Stimulated activated CD8-positive, alpha-beta memory T cell treated with anti-CD3 and anti-CD28 coated beads, Interleukin-4, amount 100 ng/mL, for 4 hours (primary cell): ENCODE measurements at places on chromosomes 5 and 9.

GRCh38 chr5:74367241-74367733, 273.2 kb downstream of the ENC1 start:
- no peak for DNase-seq

GRCh38 chr9:95197692-95198271, 119.7 kb downstream of the FANCC start:
- no peak for DNase-seq

DNA sequence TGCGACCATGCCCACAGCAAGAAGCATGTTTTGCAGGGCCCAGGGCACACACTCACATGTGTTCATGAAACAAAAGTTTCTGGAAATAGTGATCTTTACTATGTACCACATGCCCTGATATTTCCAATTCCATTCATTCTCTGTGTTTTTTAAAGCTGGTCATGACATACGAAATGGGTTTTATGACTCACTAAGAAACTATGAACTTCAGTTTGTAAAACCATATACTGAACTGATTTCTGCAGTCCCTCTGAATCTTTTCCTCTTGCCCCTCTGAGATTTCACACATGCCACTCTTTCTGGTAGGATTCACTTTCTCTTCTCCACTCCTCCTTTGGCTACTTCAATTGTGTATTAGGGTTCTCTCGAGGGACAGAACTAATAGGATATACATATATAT, 416.1 kb upstream of the TRPC7 start:
- no peak for DNase-seq

DNA sequence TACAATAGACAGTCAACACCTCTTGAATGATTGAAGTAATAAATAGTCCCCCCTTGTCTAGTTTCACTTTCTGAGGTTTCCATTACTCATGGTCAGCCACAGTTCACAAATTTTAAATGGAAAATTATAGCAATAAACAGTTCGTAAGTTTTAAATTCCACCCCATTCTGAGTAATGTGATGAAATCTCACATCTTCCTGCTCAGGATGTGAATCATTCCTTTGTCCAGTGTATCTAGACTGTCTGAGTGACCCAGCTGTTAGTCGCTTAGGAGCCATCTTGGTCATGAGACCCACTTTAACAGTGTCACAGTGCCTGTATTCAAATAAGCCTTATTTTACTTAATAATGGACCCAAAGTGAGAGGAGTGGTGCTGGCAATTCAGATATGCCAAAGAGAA, 311.6 kb upstream of the PRR16 start:
- DNase-seq: no peak

DNA sequence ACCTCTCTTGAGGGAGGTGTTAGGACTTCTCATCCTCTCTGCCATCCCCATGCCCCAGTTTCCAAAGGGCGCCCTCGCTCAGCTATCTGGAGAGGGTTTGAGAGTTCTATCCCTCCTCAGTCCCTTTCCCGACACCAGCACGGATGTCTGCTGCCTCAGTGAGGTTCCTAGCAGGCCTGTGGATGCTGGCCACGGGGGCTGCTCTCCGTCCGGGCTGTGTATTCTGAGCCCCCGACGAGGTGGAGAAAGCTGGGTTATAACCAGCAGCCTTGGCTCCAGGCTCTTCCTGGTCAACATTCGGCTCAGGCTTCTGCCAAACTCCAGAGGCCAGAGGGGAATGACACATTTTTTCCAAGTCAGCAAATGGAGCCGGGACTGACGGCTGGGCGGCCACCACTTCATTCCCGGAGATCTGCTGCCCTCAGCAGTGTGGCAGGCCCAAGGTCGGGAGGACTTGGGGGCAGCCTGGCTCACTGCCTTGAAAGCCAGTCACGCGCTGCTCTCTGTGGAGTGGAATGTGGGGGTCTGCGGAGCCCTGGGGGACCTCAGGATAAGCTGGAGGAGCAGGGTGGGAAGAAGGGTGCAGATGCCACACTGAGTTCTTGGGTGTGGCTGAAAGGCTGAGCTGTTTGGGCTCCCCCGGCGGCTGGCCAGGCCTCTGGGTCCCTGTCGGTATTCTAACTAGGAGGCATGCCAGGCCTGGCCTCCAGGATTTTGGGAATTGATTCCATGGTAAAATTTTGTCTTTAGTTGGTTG, 27.4 kb downstream of the PTPA start:
- DNase-seq: no peak

DNA sequence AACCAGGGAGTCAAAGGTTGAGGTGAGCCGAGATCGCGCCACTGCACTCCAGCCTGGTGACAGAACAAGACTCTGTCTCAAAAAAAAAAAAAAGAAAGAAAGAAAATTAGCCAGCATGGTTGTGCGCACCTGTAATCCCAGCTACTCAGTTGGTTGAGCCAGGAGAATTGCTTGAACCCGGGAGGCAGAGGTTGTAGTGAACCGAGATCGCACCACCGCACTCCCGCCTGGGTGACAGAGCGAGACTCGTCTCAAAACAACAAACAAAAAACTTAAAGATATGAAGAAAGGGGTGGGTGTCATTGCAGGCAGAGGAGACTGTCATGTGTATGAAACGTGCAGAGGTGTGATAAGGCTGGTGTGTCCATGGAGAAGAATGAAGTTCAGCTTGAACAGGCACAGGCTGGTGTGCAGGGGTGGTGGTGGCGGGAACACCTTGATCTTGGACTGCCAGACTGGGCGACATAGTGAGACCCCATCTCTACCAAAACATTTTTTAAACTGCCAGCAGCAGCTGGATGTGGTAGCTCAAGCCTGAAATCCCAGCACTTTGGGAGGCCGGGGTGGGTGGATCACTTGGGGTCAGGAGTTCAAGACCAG, 69.6 kb downstream of the UGCG start:
- DNase-seq: no peak

GRCh38 chr5:1801222-1801966, at the start of gene NDUFS6:
Gene NDUFS6 (plus strand): TSS chr5:1801407. CDS start chr5:1801418, 11 bp downstream.
- peak; percentile 42 for DNase-seq

GRCh38 chr5:40416098-40416497, 263.6 kb upstream of the PTGER4 start:
- DNase-seq: no peak

DNA sequence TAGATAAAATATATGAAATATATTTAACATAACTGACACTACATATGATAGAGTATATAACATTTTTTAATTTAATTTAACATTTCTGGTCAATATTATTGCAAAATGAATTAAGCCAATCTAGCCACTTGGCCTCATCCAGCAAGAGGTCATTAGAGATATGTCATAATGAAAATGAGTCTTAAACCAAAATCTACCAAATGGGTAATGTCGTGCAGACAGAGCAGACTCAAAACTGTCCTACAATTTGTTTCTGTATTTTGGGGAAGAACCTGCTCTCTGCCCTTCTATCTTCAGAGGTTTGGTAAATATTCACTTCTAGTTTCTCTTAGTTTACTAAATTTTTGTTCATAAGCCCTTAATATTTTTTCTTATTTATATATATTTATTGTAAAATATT, 61.4 kb downstream of the ARHGEF28 start:
- DNase-seq: no peak

DNA sequence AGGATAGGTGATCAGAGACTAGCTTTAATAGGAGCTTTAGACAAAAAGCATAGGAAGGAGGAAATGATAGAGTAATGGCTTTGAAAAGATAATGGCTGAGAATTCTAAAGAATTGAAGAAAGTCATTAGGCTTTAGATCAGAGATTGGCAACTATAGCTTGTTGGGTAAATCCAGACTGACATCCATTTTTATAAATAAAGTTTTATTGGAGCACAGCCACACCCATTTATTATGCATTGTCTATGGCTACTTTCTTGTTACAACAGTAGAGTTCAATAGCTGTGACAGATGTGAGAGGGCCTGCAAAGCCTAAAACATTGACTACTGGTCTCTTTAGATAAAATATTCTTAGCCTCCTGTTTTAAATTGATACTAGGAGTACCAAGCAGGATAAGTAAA, 40.7 kb upstream of the FYB1 start:
- no peak for DNase-seq

DNA sequence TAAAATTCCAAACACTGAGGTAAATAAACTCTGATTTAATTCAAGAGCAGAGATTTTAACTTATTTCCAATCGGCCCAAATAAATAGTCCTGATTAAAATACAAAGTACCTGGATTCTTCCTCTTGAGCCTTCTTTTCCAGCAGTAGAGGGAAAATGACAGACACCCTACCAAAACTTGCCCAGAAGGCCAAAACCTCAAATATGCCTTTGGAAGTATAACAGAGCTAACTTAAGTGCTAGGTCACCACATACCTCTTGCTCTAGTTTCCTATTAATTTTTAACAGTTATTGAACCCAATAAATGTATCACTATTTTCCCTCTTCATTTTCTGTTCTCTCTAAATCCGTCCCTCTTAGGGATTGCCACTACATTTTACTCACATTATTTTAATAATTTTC, 1.4 kb downstream of the BAAT start:
- DNase-seq: no peak

GRCh38 chr5:134550271-134551214, 25.1 kb downstream of the JADE2 start:
- DNase-seq: no peak

GRCh38 chr5:171808951-171809350, 23.3 kb downstream of the SMIM23 start:
- no peak for DNase-seq

DNA sequence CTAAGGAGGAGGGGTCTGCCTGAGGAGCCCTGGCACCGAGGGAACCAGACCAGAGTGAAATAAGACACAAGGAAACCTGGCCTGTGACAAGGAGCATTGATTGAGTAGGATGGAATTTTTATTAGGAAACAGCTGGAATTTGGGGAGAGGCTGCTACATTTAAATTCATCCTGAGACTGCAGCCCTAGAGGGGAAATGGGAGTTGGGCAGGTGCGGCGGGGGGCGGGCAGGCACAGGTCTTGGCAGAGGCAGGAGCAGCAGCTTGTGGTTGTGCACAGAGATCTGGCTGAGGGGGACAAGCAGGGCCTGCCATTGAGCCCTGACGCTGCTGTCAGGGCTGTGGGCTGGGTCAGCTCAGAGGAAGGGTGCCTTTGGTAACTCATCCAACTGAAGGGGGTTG, 71.6 kb downstream of the PCDH1 start:
- no peak for DNase-seq

GRCh38 chr9:88007291-88007650, 32.9 kb upstream of the CDK20 start:
- DNase-seq: no peak

GRCh38 chr9:8315211-8315610, 515.6 kb upstream of the DMAC1 start:
- no peak for DNase-seq

DNA sequence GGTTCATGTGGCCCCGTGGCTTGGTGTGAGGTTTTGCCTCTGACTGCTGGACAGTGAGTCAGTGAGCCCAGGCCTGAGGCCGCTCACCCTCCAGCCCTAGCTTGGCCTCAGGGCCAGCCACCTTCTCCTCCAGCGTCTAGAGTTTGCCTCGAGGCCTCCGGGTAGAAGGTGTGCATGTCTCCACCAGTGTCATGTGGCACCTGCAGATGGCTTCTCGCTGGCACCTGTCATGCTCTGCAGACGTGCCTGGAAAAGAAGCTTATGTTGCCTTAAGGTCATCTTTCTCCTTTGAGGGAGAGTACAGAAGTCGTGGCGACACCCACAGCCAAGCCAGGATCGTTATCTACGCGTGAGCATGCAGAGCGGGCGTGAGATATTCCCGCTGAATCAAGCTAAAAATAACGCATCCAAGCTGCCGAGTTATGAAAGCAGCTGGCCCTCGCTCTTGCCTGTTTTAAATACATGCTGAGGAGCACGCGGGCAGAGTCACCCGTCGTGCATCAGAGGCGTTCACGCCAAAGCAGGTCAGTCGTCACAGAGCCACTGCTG, 79.7 kb upstream of the FCN2 start:
- DNase-seq: no peak

DNA sequence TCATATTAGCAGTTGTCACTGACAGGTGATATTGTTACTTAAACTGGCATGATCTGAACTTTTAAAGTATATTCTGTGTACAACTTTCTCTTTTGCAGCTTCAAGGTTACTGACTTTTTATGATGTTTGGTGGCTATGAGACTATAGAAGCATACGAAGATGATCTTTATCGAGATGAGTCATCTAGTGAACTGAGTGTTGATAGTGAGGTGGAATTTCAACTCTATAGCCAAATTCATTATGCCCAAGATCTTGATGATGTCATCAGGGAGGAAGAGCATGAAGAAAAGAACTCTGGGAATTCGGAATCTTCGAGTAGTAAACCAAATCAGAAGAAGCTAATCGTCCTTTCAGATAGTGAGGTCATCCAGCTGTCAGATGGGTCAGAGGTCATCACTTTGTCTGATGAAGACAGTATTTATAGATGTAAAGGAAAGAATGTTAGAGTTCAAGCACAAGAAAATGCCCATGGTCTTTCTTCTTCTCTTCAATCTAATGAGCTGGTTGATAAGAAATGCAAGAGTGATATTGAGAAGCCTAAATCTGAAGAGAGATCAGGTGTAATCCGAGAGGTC, 5.9 kb downstream of the ZCCHC7 start:
- no peak for DNase-seq

DNA sequence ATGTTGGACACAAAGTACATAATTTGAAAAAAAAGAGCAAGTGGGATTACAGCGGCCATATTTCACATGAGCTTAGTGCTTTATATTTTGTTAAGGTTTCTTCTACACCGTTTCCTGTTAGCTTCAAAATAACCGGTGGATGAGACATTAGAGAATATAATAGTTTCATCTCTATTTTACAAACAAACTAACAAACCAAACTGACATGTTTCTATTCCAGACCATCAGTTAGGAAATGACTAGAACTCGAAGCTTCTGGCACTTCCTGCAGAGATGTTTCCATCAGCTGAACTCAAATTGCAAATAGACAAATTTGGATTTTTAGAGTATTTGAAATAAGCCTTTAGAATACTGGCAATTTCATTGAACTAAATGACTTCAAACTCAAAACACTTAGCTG, 86.5 kb downstream of the MTRR start:
- no peak for DNase-seq

DNA sequence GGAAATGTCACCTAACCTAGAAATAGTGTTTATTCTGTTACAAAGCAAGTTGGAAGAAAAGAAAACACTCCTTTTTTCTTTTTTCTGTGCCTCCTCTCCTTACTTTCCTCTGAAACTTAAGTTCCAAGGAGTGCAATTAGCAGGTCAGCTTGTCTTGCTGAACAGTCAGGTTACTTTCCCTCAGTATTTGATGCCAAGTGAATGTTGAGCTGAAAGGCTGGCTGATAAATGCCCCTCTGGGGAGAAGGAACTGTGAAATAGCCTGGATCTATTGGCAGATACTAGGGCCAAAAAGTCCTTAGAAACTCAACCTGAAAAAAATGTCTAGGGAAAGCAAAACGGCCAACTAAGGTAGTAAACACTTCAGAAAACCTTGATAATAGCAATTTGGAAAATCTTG, 43.6 kb downstream of the GRIA1 start:
- no peak for DNase-seq

- DNase-seq: no peak
These were observed 142.0 kb downstream of the ZNF608 start for GRCh38 chr5:124604419-124604818.

DNA sequence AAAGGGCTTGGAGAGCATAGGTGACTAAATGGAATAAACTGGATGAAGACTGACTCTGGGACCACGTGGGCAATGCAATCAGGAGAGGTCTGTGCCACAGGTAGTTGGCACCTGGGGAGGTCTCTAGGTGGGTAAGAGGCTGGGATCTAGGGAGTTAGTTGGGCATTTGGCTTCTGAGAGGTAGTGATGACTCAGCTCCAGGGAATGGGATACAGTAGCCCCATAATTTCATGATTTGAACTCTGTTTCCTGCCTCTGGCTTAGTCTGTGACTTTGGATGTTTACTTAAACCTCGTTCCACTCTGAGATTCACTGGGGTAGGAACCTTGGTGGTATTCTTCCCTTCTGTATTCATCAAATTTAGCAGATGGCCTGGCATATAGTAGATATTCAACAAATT, 240.8 kb downstream of the KIF4B start:
- no peak for DNase-seq

- no peak for DNase-seq
These were observed 123.6 kb downstream of the IRX2 start for GRCh38 chr5:2627867-2628266.
